ENCODE measurements at places on chromosomes 16 and 17.

DNA sequence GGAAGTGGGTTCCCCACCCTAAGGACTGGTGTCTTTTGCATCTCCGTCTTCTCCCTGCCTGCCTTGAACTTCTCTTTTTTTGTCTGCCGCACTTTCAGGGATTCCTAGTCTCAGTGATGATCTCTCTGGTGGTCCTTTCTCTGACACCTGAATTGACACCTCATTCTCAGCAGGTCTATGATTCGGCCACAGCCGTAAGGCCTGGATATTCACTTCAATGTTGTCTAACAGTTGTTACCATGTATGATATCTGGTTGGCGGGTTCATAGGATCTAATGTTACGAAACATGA, 25.1 kb upstream of the SLC47A1 start:
- no peak for DNase-seq

DNA sequence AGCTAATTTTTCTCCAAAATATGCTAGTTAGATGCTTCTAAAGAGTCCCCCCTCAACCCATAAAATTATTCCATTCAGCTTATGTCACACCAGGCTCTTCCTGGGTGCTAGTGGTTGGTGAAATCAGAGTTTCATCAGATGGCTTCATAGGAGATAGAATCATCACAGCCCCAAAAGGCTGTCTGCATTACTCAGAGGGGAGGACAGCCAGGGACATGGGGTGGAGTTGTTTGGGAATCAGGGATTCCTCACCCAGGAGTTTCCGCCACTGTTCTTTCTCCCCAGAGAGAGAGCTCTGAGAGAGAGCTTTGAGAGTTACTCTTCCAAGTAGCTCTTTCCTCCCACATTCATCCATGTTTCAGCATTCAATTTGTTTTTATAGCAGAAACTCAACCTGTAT, 288 bp upstream of the KRT34 start:
- DNase-seq, result no peak

DNA sequence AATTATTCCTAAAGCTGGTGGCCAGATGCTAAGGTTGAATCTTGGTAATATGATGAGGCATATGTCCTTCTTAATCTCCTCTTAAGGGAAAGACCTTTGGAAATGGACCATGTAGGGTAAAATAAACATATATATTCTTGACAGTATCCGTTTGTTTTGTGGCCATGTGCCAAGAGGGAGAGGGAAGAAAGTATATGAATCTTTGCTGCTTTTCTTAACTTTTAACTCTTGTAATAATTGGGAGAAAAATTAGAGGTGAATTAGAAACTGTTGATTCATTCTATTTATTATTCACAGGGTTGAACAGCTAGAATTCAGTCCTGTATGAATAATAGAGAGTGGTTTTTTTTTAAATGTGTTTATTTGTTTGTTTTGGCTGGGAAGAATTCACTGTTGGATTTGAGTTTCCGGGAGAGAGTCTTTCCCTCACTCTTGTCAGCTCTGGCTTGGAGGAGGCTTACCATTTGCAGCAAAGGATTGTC, 31.6 kb downstream of the AATF start:
- DNase-seq, result no peak

GRCh38 chr16:2095315-2095853, 40.3 kb downstream of the PKD1 start:
- no peak for DNase-seq

DNA sequence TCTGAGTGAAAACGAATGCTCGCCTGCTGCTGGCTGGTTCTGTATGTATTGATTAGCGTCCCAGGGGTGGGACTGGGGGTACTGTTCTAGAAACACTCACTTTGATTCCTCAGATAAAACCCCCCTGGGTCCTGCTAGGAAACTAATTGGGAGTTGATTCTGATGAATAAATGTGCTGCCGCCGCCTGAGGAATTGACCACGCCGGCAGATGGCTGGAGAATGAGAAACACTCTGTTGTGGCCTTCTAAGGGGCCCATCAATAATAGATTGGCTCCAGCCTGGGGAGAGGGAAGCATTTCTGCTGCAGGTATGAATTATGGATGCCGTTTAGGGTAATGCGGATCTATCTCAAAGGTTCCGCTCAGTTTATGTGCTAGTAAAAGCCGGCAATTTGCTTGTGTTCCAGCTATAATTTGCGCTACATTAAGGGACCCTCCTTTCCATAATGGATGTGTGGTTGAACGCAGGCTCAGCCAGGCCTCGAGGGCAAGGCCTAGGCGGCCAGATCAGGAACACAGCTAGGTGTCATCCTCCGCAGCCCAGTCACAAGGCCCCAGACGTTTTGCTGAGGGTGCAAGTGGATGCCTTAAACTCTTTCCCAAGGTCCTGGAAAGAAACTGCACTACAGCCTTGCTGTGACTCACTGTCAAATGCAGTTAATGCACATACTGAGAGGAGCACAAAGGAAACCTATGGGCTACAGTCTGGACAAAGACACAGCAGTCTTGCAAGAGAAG, 132.2 kb upstream of the HS3ST2 start:
- DNase-seq, result no peak

DNA sequence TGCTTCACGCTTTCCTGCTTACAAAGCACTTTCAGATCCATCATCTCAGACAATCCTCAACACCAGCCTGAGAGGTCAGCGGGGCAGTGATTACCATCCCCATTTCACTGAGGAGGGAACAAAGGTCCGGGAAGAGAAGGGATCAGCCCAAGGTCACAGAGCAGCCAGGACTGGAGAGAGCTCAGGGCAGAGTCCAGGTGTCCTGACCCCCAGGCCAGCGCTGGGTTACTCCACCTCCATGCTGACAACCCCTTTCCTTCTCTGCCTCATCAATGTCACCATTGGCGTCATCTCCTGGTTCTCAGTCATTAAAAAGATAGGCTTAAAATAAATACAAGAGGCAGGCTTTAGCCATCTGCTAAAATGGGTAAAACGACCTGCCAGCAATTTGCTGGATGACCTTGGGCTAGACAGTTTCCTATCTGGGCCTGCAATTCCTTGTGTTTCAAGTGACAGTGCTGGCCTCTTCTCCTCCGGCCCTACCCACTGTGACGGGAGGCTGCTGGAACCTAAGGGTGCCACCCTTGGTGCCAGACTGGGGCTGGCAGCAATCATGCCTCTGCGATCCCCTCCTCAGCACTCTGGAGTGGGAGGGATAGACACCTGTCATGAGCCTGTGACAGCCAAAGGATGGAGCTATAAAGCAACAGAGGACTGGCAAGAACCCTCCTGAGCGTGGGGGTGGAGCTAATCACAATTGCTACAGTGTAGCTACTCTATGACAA, 79.5 kb upstream of the CCL1 start:
- DNase-seq, result no peak

- DNase-seq, result no peak
Observed at GRCh38 chr17:75269844-75270217, 1.2 kb downstream of the MIF4GD start.

GRCh38 chr16:26316683-26317464, 625.1 kb downstream of the HS3ST4 start:
- no peak for DNase-seq
